ENCODE measurements at places on chromosomes 1 and 21.

DNA sequence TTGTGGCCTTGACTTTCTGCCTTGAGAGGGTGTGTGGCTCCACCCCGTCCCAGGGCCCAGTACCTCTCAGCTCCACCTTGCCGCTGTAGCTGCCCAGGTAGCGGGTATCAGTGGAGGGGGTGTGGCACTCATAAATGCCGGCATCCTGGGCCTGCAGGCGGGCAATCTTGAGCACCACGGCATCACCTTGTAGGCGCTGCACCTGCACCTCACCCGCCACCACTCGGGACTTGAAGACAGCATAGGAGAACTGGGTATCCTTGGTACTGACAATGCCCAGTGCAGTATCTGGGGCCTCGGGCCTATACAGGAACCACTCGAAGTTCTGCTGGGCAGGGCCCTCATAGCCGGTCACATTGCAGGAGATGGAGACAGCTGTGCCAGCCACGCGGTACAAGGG is 3.6 kb downstream of the IGSF8 start:
- DNase-seq, result no peak

DNA sequence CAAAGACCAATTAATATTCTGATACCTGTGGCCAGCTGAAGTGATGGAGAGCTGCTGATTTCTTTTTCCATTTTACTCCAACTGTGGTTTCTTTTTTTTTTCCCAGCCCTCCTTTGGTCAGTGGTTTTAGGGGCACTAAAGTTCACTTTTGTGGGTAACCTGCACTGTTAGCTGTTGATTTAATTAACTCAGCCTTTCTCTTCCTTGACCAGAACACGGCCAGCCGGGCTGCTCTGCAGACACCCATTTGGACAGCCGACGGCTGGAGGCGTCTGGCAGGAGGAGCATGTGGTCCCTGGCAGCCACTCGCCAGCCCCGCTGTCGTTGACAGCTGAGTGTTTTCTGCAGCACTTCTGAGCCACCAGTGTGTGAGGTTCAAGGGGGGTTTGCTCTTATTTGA is 136.2 kb upstream of the RUNX3 start:
- no peak for DNase-seq

DNA sequence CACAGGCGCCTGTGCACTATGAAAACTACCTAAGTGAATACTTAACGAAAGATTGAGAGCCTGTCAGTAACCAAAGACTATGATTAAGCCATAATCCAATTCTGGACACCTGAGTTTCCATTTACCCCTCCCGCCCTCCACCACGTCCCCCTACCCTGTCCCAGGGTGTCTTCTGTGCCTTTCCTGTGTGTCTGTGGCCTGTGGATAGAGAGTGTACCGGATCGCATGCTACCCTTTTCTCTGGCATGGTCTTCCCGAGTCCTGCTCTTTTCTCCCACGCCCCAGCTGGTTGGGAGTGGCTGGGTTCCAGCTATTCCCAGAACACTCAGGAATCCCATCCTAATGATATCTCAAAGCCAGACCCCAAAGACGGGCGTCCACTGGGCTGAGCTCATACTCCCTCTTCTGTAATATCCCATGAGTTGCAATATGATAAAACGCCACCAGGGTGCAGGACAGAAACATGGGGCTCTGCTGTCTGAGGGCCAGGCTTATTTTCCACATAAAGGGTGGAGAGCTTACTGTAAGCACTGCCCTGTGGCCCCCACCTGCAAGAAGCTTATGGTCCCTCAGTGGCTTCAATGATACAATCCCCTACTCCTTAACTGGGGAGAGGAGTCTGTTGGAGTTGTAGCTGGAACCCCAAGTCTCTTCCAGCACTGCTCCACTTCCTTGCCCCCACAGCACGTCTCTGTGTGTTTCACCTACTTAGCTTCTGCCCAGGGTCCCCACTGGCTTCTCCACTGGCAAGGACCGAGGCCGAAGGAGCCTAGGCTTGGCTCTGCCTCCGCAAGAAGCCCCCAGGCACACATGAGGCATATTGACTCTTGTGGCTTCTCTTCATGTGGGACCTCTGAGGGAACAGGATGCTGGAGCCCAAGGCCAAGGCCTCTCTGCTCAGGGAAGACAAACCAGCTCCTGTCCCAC is 17.6 kb upstream of the ALX3 start:
- DNase-seq, result peak; percentile 10

DNA sequence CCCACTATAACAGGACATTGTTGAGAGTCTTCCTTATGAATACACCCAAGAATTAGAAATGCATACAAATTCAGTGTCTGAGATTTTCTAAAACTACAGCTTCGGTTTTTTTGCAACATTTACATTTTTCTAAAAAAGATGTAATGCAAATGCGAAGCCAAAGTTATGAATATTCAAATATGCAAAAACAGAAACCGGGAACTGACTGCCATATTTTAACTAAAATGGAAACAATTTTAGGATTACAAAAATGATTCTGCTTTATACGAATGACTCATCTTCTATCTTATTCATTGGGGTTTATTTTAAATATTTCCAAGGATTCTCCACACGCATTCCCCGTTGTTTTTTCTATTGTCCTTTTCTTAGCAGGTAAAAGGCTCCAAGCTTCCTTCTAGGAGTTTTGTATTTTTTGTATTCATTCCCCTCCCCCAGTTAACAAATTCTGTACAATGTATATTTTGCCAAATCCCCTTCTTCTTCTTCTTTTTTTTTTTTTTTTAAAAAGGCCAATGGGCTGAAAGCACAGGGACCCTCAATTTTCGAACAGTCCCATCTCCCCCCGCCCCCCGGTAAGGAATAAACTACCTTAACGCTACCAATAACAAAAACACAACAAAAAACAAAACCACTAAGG is 1.0 kb downstream of the ARPC5 start:
- DNase-seq, result no peak

GRCh38 chr1:208108213-208108608 is 136.0 kb downstream of the PLXNA2 start:
- DNase-seq, result no peak

- DNase-seq, result no peak
Measured at GRCh38 chr1:12487520-12487919, 130.5 kb downstream of the DHRS3 start.

DNA sequence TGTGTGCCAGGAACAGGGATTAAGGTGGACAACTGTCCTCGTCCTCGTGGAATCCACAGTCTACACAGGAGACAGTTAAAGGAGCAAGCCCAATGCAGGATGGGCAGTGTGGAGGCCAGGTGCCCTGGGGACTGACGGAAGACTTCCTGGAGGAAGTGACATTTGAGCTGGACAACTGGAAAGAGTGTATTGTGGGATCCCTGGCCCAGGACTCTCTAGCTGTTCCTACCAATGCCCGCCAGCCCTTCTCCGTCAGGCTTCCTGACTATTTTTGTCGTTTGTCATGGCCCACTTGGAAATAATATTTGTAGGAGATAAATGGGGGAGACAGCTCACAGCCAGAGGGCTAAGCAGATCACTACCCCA is 235.3 kb downstream of the TOMM20 start:
- no peak for DNase-seq

DNA sequence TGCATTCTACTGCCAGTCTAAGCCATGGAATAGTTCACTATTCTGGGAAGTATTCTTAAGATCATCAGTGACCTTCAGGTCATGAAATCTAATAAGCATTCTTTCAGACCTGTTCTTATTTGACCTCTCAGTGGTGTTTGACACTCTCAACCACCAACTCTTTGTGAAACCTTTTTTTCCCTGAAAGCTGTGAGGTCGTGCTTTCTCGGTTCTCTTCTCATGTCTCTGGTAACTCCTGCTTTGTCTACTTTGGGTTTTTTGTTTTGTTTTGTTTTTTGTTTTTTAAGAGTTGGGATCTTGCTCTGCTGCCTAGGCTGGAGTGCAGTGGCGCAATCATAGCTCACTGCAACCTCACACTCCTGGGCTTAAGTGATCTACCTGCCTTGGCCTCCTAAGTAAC is 56.3 kb downstream of the POU2F1 start:
- DNase-seq, result no peak

GRCh38 chr21:26967062-26967913 is at the start of gene ADAMTS5:
ADAMTS5 (minus strand) TSS chr21:26967088; CDS start chr21:26966391, 697 bp downstream.
- no peak for DNase-seq

GRCh38 chr1:100075773-100076172 is 57.0 kb downstream of the SASS6 start:
- DNase-seq, result no peak

GRCh38 chr1:181608948-181609347 is 125.6 kb downstream of the CACNA1E start:
- no peak for DNase-seq

DNA sequence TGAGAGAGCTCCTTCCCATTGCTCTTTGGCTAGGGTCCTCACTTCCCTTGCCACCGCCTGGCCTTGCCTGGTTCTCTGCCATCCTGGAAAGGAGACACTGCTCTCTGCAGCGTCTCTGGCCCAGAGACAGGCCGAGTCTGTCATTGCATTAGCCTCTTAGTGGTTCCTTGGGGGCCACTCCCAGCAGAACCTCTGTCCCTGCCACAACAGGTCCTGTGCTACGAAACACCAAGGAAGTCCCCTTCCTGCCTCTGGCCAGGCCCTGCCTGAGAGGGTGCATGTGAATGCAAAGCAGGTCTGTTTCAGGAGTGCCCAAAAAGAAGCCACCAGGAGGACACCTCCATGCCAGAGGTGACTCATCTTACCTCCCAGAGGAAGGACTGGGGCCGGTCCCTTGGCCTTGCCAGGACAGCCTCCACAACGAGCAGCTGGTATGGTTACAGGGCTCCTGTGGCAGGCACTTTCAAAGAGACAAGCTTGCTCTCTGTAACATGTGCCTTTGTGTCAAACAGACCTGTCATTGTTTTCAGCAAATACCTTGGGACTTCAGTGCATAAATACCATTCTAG is 59.6 kb downstream of the VPS26C start:
- DNase-seq, result no peak

GRCh38 chr1:111980686-111981085 is 8.8 kb downstream of the KCND3 start:
- no peak for DNase-seq

DNA sequence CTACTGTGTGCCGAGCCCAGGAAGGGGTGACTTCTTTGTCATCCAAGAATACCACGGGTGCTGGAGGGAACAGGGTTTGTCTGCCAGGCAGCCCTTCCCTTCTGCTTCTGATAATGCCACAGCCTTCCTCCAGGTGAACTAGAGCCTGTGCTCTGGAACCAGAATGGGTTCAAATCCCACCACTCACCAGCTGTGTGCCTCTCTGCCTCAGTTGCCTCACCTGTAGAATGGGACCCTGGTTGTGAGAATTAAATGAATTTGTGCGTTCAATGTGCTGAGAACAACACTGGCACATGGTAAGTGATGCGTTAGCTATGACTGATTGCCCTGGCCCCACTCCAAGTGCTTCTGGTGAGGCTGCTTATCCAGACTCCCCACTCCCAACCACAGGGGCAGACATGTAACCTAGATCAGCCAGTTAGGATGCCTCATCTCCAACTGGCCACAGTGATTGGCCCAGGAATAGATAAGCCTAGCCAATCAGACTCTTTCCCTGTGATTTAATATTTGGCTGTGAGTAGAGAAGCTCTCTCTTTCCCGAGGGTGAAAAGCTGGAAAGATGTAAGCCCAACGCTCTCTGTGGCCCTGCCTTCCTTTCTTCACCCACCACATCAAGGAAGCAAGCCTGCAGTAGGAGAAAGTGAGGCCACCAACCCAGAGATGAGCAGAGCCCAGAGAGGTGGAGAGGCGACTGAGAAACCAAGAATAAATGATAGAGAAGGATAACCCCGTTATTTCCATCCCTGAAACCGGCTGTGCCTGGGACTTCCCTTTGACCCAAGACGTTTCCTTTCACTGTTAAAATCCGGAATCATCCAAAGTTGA is 20.8 kb upstream of the LAPTM5 start:
- DNase-seq, result no peak

DNA sequence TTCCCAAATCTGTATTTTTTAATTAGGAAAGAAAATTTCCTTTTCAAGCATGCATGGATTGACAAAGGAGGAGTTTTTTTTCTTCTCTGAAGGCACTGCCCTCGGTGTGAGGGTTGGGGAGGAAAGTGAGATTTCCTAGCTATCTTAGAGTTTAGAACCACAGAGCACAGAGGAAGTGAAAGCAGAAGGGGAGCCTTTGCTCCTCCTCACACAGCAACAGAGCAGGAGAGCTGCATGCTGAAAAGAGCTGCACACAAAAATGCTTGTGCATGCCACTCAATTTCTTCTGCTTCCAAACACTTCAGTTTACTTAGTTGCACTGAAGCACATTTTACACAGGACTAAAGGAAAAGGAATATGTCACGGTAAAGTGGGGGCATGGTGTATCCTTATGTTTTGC is 308.1 kb downstream of the GPATCH2 start:
- DNase-seq, result no peak

DNA sequence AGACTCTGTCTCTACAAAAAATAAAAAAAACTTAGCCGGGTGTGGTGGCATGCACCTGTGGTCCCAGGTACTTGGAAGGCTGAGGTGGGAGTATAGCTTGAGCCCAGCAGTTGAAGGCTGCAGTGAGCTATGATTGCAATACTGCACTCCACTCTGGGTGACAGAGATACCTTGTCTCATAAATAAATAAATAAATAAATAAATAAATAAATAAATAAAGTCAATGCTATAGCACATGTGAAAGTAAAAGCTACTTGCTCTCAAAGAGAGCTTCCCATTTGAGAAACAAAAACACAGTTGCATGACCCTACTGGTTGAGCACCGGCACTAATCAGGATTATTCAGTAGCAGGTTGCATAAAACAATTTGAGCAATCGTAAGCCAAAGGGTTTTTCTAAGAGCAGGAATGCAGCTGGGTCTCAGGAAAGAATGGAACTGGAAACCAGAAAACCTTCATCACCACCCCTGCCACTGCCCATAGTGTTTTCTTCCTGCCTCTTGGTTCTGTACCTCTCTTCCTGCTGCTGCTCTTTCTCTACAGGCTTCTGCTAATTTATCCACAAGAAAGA is 29.3 kb upstream of the DNAH14 start:
- no peak for DNase-seq

Data from stimulated activated naive CD4-positive, alpha-beta T cell (primary cell).